ENCODE measurements at places on chromosomes 12 and 14.

GRCh38 chr12:122681814-122682213, 21.3 kb downstream of the HCAR2 start:
- DNase-seq: no peak

DNA sequence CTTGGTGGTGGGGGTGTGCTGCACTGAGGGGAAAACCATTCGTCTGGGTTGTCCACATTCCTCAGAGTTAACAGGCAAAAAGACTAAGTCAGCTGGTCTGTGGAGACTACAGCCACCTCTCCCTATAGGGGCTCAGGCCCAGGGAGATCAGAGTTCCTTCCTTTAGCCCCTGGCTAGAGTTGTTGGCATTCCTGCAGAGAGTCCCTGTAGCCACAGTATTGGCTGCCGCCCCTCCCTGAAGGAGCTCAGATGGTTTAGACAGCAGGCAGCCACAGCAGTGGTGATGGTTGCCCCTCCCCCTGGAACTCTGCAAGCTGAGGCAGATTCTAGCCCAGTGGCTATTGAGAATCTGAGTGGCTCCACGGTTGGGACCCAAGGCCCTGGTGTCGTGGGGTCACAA, 1072.5 kb upstream of the ATXN7L3B start:
- DNase-seq: no peak

GRCh38 chr12:114400925-114401324, 5.0 kb downstream of the TBX5 start:
- DNase-seq: no peak

DNA sequence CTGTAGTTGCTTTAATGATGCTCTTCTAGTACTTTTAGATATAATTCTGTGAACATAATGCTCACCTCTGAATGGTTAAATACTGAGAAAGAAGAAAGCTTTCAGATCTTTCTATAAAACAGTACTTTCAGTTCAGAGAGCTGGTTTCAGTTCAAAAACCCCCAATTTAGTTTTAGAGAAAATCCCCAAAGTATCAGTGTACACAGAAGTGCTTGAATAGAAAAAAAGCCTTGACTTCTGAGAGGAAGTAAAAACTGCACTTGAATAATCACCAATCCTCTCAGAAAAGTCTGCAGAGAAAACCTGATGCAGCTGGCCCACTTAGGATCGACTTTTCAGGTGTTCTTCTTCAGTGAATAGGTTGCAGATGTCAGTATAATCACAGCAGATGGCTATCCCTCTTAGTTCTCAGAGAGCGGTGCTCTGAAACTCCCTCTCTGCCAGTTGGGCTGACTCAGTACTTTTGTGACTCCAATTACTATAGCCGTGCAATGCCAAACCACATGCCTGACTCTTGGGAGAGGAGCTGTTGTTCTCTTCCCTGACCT, 616.3 kb downstream of the LRFN5 start:
- DNase-seq: no peak

GRCh38 chr12:81987371-81987770, 228.2 kb upstream of the PPFIA2 start:
- no peak for DNase-seq

DNA sequence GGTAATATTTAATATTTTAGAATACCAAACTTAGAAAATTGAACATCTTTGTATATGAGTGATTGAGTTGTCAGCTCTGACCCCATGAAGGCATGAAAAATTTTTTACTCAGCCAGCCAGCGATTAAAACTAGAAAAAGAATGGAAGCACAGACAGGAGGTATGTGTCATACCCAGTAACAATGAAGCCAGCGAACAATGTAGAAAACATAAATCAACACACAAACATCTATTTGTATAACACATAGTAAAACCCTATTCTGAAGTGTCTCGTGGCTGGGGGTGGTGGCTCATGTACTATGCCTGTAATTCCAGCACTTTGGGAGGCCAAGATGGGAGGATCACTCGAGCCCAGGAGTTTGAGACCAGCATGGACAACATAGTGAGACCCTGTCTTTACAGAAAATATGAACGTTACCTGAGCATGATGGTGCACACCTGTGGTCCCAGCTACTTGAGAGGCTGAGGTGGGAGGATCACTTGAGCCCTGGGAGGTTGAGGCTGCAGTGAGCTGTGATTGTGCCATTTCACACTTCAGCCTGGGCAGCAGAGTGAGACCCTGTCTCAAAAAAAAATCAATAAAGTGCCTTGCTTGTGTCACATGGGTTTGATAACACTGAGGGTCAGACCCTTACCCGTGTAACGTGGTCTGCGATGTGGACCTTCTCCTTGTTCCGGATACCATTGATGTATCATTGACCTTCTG, 5.9 kb downstream of the TCTN2 start:
- DNase-seq: no peak

DNA sequence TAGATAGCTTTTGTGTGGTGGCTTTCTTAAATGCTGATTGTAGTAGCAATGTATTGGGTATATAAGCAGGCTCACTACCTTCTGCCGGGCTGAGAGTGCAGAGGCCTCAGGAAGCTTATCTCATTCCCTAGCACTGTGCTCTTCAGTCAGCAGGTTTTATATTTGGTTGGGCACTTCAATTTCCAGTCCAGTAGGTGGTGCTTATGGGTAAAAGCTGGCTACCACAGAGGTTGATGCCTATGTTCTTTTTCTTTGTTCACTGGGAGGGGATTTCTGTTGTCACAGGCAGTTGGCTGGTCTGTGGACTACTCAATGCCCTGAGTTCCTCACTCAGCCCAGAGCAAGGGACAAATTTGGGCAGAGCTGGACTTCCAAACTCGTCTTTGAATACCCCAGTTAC, 43.0 kb upstream of the GLIPR1 start:
- DNase-seq: no peak

Measured in stimulated activated CD8-positive, alpha-beta memory T cell treated with anti-CD3 and anti-CD28 coated beads, Interleukin-4, amount 100 ng/mL, for 1 hour (primary cell).